ENCODE measurements at places on chromosomes 6 and 20.

GRCh38 chr6:146861029-146861563 lies 262.3 kb downstream of the ADGB start:
- no peak for DNase-seq

DNA sequence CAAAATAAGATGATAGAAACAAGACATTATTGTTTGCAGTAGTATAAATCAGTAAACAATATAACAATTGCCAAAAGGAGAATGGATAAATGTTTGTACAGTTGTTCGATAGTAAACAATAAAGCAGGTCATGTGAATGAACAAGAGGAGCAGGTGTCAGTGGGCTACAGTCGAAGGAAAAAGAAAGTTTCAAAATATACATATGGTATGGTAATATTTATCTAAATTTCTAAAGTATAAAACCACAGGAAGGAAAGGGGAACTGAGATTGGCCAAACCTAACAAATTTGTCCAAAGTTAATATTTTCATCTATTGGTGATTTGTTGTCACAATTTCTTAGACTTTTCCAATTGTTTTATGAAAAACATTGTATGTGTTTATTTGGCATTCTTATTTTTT lies 110.9 kb downstream of the SH3BGRL2 start:
- no peak for DNase-seq

GRCh38 chr6:87922947-87923330 lies 124.7 kb upstream of the SPACA1 start:
- DNase-seq, result peak; percentile 48

DNA sequence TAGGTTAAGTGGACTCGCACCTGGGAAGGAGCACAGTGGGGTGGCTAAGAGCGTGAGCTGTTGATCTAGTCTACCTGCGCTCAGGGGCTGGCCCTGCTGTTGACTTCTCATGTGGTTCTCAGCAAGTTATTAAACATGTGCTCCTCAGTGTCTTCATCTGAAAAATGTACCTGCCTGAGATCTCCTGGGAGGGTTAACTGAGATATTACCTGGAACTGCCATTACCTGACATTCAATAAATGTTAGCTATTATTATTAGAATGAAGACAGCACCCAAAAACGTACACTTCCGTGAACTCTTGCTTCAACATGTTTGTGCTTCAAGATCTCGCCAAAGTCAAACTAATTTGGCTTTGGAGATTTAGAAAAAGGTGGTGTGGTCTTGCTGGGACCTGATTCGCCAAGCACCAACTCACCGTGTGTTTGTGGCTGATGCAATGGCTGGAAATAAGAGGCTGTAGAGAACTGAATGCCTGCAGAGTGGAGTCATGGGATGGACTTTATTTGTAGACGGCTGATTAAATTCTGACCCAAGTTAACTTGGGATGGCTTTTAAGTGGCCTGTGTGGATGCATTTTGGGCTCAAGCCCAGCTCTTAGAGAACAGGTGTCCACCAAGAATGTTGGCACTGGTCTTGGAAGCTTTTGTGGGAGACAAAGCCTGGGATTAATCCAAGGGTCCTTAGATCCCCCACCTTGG lies 692.9 kb downstream of the QKI start:
- DNase-seq, result no peak

DNA sequence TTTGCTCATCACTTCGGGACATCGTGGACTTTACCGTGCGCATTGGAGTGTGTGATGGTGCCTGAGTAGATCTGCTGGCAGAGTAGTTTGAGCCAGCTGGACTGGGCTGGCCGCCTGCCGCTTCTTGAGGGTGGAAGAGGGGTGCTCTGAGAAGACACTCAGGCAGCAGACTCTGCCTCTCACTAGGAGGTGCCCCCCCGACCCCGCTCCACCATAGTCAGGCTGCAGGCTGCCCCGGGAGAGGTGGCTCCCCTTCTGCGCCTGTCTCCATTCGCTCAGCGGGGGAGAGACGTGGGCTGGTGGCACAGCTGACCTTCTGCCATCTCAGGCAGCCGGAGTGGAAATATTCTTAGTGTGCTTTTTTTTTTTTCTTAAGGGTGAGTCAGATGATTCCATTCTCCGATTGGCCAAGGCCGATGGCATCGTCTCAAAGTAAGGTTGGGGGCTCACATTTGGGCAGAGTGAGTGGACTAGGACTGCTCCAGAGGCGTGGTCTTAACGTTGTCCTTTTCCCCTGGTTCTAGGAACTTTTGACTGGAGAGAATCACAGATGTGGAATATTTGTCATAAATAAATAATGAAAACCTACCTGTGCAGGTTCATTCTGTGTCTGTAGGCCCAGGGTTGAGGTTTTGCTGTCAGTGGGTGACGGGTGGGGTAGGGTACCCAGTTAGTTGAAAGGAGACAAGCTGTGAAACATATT lies 1.2 kb downstream of the RPS21 start:
- no peak for DNase-seq

DNA sequence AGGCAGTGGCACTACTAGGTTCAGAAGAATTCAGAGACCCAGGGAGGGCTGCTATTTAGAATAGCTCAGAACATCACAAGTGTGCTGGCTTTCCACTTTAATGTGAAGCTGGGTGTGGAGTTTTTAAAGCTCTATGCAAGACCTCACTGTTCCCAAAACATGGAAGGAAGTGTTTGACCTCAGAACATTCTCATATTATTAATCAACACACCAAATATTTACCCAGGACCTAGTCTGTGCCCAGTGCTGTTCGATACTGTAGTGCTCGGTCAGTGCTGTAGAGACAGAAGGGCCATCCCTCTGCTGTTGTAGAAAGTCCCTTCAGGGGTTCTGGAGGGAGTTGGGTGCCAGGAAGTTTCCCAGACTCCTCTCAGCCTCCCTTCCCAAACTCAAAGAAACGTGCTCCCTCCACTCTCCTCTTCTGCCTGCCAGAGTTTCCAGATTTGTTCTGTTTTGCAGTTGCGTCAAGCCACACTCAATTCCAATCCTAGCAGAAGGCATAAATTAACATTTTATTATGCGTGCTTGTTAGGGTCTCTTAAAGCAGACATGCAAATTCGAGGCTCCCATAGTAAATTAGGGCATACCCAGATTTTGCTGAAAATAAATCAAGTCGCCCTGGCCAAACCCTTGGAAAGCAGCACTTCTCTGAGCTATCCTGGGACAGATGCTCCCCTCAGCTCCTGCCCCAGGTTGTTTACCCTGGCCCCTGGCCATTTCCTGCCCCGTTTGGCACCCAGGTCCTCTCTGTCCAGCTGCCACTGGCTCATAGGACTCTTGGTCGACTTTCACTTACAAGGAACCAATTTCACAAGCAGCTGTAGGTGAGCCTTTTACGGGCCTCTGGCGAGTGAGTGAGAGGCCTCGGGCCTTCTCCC lies 248.6 kb downstream of the HIVEP2 start:
- DNase-seq, result no peak

DNA sequence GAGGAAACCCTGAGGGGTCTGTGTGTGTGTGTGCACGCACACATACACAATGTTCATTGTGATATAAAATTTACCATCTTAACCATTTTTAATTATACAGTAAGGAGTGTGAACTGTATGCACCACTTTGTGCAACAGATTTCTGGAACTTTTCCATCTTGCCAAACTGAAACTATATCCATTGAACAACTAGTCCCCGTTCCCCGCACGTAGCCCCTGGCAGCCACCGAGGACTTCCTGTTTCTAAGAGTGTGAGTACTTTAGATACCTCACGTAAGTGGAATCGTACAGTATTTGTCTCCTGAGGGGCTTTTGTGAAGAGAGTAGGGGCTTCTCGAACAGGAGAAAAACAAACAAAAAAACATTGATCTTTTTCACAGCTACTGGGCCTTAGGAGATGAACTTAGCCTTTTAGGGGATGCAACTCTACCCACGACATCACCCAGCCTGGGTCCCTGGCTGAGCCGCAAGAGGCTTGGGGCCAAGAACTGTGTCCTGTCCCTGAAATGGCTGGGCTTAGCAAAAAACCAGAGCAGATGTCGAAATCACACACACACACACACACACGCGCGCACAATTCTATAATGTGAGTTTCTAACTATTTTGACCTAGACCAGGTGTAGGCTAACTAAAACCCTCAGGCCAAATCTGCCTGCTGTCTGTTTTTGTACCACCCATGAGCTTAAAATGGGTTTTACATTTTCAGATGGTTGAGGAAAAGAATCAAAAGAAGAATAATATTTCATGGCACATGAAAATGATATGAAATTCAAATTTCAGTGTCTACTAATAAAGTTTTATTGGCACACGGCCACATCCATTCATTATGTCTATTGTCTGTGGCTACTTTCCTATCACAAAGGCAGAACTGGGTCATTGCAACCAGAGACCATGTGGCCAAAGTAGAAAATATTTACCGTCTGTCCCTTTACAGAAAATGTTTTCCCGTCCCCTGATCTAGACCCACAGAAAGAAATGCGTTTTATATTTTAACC lies 144.2 kb downstream of the EYA2 start:
- DNase-seq, result peak; percentile 7

DNA sequence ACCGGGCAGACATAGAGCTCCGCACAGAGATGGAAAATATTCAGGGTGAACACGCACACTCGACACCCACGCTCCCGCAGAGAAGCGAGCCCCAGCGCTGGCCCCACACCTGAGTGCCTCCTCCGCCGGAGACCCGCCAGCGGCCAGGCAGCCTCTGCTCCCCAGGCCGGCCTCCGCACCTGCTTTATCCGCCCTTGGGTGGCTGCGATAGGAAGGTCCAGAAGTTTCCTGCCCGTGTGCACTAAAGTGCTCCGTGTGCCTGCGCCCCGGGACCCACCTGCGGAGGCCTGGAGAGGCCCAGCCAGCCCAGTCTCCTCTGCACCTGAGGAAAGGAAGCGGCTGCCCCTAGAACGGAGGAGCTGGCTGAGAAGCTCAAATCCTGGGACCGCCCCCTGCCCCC lies 10.8 kb upstream of the FOXC1 start:
- DNase-seq, result no peak

- DNase-seq, result no peak
Observed at GRCh38 chr6:85008296-85009009, 244.1 kb upstream of the TBX18 start.

GRCh38 chr6:167858086-167858591 lies 31.4 kb downstream of the AFDN start:
- no peak for DNase-seq

DNA sequence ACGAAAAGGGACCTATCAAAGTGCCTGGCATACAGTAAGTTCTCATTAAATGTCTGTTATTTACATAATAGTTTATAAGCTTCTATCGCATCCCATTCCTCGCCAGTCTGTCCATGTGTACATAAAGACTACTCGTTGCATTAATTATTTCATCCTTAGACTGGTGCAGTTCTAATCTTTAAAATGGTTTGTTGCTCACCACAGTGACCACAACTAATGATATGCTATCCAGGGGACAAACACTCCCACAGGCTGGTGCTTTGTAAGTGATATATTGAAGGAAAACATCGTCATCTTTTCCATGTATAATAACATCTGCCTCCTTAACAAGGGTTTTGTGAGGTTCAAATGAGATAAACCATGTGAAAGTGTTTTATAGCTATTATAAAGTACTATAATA lies 39.0 kb upstream of the HBS1L start:
- no peak for DNase-seq

DNA sequence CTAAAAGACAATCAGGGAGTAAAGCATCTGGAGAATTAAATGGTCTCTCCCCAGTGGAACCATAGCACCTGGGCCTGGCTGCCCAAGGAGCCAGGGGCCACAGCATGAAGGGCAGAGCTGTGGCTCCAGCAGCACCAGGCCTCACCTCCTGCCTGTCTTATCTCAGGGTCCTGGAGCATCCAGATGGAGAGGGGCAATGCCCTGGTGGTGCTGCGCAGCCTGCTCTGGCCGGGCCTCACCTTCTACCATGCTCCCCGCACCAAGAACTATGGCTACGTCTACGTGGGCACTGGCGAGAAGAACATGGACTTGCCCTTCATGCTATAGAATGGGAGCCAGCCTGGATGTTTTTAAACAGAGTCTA lies 17.0 kb downstream of the MRPS18A start:
- DNase-seq, result no peak

- no peak for DNase-seq
Observed at GRCh38 chr6:82283771-82284410, 36.3 kb upstream of the IBTK start.

DNA sequence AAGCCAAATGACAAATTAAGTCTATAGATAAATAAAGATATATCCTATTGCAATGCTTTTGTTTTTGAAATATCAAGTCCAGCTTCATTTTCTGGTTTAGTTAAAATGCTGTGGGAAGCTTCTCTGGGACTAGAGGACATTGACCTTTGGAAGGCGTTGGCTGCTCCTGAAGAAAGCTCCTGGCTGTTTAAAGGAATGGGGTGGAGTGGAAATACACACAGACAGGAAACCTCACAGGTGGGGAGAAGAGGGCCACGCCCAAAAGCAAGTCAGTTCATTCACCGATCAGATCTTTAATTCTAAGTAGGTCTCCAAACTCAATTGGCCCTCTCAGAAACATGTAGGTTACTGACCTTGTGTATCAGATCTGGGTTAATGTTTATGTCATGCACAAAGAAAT lies 59.6 kb downstream of the SPTLC3 start:
- DNase-seq, result no peak

DNA sequence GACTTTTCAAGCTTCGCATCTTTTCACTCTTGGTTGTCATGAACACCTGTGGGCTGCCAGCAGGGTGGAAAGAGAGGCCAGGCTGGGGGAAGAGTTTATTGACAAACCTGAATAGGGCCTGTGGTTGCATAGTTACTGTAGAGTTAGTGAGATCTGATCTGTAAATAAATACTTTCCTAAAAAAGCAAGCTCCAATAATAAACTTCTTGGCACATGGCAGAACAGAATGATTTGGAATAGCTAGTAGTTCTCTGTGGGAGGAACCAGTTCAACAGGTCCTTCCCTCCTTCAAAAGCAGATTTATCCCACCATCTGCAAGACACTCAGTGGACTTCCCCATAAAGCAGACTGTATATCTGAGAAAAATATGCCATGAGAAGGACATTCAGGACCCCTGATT lies 445.0 kb downstream of the HACE1 start:
- DNase-seq, result no peak

GRCh38 chr6:142331075-142331551 lies 29.3 kb downstream of the ADGRG6 start:
- no peak for DNase-seq

- DNase-seq, result peak; percentile 84
Observed at GRCh38 chr20:44582311-44583025, at the start of gene PKIG. PKIG (plus strand) TSS chr20:44582579; CDS start chr20:44614557, 31,978 bp downstream.

DNA sequence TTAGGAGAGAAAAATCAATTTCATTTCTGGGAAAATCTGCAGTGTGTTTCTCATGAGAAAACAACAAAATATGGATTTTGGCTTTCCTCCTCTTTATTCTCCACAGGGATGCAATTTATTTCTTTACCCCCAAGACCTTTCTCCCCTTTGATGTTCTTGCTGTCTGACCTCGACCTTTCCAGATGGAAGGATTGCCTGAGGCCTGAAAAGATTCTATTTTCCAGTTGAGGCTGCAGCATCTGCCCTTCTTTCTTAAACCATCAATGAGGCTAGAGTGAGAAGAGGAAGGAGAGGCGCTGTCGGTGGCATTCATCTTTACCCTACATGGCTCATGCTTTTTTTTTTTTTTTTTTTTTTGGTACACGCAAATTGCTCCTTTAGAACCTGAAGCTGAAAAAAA lies 344.2 kb upstream of the BTBD3 start:
- no peak for DNase-seq

- no peak for DNase-seq
Observed at GRCh38 chr6:34340906-34341480, 51.5 kb downstream of the NUDT3 start.

- DNase-seq, result no peak
Observed at GRCh38 chr20:10119336-10119735, 84.5 kb downstream of the ANKEF1 start.

- DNase-seq, result no peak
Observed at GRCh38 chr6:29968130-29968529, 25.8 kb downstream of the HLA-A start.
